ENCODE measurements at places on chromosomes 4 and X.

- no peak for DNase-seq
These were observed 11.2 kb downstream of the GBA3 start for GRCh38 chr4:22703912-22704311.

GRCh38 chr4:175874306-175874705, 62.2 kb upstream of the GPM6A start:
- DNase-seq, result no peak

GRCh38 chr4:20760053-20760452, 59.8 kb downstream of the PACRGL start:
- DNase-seq, result no peak

GRCh38 chr4:88661739-88662138, 35.9 kb downstream of the NAP1L5 start:
- DNase-seq, result no peak

GRCh38 chrX:28398342-28398741, 188.9 kb upstream of the IL1RAPL1 start:
- no peak for DNase-seq

- no peak for DNase-seq
These were observed 17.8 kb upstream of the ZNF827 start for GRCh38 chr4:145956288-145956890.

DNA sequence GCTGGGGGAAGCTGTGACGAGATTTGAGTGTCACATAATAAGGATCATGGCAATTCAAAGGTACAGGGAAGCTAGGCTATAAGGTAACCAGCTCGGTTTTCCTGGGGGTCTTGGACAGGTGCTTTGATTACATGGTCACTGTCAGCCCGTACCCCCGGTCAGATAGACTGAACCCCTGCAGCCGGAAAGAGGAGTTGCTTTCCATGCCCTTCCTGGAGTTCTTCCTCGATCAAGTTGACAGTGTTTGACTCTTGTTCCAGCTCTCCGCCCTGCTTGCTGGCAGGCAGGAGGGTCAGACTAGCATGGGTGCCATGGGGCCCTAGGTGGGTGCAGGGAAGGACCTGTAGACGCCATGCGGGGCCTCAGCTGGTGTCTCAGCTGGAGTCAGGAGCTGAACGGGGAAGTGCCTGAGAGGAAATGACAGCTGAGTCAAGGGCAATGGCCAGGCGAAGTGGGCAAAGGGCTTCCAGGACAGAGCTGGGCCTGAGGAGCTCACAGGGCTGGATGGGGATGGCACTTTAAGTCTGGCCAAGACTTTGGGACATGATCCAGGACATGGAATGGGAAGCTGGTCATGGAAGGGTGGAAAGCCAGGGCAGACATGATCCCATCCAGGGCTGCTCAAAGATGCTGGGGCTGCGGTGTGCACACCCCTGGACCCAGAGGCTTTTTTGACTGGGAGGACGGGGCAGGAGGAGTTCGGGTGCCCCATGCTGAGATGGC, 1.6 kb downstream of the TMEM187 start:
- no peak for DNase-seq

- no peak for DNase-seq
These were observed 176.9 kb upstream of the ARHGAP24 start for GRCh38 chr4:85298037-85298436.

DNA sequence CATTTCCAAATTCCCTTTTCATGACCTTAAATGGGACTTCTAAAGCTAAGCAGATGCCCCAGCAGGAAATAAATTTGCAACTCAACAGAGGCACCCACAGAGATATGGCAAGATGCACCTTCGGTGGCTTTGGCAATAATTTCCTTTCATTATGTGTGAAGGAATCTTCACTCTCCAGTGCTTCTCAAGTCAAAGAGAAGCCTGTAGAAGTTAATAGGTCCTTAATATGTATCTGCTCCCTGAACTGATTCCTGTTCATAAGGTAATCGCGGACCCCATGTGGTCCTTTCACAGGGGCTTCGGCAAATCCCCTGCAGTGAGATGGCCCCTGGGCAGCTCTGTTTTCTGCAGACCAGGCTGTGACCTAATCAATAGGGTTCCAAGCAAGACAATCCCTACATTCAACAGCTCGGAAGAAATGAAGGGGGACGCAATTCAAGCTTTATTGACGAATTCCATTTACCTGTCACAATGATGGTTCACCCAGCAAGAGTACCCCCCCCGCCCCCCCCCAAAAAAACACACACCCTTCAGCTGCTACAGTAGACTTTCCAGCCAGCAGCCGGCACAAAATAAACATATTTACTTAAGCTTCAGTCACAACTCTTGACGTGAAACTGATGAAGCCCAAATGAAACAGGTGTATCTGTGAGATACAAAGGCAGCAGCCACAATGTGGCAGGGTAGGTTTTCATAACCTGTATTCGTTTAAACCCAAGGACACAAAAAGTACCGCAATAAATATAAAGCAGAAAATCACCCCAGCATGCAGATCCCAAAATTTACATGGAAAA, 35.3 kb downstream of the FAT1 start:
- no peak for DNase-seq

GRCh38 chr4:152690706-152691651, 11.2 kb upstream of the TMEM154 start:
- no peak for DNase-seq

GRCh38 chrX:145405012-145405411, 157.7 kb downstream of the SPANXN1 start:
- DNase-seq, result no peak

Data from stimulated activated naive CD4-positive, alpha-beta T cell (primary cell).